ENCODE measurements at places on chromosomes 12 and 14.

GRCh38 chr12:101854747-101855146 lies 22.6 kb upstream of the DRAM1 start:
- DNase-seq, result no peak

DNA sequence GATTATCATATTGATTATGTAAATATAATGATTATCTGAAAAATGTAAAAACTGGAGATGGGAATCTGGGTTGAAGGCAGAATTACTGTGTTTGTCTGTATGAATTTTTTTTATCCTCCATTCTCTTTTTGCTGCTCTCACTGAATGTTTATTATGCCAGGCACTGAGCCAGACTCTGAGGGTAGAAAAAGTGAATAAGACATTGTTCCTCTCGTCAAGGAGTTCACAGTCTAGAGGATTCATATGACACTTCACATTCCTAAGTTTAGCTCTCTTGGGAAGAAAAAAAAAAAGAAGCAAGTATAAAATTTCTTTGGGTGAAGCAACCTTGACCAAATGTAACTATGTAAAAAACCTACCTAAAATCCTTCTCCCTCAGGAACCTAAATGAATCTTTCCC lies 120.9 kb upstream of the LMO3 start:
- no peak for DNase-seq

DNA sequence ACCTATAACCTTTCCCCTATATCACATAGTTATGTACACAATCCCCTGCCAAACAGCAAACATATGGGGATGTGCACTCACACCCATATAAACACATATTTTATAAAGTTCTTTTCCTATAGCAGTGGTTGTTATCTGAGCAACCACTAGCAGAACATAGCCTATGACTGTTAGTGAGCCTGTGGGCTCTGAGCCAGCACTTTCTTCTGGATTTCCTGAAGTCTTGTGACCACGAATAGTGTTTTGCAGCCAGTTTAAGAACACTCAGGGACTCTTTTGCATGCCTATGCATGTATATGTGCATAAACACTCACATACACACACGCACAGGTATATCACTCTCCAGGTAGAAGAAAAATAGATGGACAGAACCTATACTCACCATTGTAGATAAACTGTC lies 17.1 kb downstream of the TESPA1 start:
- no peak for DNase-seq

- DNase-seq, result no peak
These were observed 20.6 kb downstream of the PIK3C2G start for GRCh38 chr12:18281941-18282340.

DNA sequence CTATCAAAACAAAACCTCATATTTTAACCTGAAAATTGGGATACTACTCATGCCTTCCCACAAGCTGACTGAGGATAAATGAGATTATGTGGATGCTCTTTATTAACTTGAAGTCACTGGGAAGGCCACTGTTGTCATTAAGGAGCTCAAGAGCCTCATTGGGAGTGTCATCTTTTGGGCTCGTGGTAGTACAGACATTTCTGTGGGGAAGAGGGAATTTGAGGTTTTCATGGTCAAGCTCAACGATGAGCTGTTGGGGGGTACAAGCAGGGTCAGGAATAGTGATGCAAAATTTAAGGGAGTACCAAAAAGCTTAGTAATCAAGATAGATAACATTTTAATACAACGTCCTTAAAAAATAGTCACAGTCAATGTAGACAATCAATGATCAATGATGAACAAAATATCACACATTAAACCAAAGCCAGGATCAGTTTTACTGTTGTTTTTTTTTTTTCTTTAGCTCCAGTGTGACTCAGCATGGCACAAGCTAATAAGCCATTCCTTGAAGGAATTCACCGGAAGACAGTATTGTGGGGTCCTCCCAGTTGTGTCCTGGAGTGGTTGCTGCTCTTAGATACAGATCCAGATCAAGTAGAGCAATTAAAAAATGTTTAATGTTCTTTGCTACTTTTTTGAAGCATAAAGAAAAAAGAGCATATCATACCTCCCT lies 130.9 kb downstream of the C12orf75 start:
- DNase-seq, result no peak

DNA sequence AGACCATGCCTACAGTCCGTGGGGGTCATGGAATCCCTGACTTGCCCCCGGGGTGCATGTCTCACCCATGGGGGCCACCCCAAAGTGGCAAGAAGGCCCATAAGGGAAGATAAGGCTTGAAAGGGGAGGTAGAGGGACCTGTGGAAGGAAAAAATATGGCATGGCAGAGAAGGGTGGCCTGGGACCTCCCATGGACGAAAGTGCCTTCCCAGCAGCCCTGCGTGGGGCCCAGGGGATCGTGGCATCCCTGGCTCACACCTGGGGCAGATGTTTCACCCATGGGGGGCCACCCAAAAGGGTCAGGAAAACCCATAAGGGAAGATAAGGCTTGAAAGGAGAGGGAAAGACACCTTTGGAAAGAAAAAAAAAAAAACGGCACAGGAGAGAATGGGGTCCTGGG lies 264.6 kb downstream of the ALG10 start:
- DNase-seq, result no peak

GRCh38 chr12:14213542-14213941 lies 151.9 kb upstream of the ATF7IP start:
- no peak for DNase-seq

- no peak for DNase-seq
These were observed 81.5 kb downstream of the SLC24A4 start for GRCh38 chr14:92404421-92404820.

- DNase-seq, result no peak
These were observed 2.1 kb downstream of the CKAP4 start for GRCh38 chr12:106245767-106246166.

DNA sequence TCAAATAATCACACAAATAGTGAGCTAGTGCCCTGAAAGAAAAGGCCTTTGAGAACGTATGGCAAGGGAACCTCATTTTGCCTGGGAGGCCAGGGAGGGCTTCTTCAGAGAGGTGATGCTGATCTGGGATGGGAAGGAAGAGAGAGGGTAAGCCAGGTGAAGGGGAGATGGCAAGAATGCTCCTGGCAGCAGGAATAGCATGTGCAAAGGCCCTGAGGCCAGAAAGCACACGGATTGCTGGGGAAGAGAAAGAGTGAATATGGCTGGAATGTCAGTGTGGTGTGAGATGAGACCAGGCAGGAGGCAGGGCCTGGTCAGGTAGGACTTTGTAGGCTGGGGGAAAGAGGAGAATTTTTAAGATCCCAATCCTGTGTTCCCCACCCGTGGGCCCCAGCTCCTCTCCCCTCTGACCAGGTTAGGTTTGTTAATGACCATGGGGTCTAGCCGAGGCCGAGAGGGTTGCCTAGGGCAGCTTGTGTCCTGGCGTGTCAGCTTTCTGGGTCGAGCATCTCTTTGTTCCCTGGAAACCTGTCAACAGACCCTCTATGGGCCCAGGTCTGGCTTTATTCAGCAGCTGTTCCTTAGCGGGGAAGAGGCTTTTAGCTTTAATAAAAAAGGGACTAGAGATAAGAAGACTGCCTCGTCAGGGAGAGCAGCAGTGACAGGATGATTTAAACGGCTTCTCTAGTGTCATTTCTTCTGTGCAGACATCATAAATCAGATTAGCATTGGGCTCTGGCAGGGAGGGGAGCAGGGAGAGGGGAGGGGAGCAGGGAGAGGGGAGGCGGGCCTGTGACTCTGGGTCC lies 123.4 kb downstream of the ADCK1 start:
- DNase-seq, result no peak

GRCh38 chr14:89621791-89622638 lies 205.0 kb upstream of the FOXN3 start:
- no peak for DNase-seq

DNA sequence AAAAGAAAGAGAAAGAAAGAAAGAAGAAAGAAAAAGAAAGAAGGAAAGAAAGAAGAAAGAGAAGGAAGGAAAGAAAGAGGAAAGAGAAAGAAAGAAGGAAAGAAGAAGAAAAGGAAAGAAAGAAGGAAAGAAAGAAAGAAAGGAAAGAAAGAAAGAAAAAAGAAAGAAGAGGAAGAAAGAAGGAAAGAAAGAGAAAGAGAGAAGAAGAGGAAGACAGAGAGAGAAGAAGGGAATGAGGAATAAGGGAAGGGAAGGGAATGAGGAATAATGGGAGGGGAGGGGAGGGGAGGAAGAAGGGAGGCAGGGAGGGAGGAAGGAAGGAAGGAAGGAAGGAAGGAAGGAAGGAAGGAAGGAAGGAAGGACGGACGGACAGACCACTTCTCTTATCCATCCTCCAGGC lies 246.9 kb downstream of the ADAMTS20 start:
- no peak for DNase-seq

DNA sequence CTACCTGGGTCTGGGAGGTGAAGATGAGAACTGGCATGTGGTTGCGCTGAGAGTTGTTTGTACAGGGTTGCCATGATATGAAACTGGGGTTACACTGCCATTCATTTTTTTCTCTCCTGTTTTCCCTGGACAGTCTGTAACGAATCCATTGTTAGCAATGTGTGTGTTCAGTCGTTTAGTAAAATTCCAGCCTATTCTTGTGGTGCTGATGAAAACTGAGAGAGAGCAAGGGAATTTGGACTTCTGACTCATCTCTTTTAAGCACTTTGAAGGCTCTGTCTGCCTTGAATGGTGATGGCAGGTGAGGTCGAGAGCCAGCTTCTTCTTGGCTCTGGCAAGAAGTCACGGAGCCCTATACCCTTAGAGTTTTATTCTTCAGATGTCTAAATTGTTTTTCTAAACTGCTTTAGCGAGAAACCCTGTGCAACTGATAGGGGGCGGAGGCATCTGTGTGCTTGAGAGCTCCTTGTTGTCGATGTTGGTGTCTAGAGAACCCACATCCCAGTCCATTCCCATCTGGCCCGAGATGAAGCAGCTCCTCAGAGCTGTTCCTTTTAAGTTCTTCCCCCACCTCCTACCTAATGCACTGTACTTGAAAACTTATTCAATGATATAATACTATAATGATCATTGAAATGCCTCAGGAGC lies 204.4 kb downstream of the TMX1 start:
- no peak for DNase-seq

DNA sequence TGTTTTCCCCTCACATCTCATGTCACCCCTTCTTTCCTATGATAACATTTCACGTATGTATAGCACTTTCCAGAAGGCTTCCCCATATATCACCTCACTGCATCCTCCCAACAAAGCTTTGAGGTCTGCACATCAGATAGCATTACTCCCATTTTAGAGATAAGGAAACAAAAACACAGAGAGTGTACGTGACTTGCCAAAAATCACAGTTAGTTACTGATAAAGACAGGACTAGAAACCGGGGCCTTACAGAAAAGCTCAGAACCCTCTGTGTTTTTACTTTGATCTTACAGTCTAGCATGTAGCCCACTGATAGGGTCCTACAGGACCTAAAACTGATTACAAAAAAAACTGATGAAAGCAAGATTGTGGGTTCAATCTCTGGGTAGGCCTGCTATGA lies 202.9 kb upstream of the CDKN3 start:
- no peak for DNase-seq

GRCh38 chr12:122045262-122045661 lies 23.6 kb downstream of the BCL7A start:
- no peak for DNase-seq

DNA sequence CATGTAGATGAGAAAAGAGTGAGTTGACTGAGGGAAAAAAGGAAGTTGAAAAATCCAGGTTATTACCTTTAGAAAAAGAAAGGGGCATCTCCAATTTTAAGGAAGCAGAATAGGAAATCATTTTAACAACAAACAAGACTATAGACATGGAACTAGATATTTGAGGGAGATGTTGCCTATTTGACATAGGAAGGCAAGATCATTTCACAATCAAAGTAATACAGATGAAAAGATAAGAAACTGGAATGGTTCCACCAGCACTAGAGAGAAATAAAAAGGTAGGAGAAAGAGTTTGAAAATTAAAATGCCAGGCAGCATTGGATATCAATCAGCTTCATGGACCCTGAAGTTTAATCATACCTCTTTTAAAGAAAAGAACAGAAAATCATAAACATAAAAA lies 881.0 kb upstream of the MGAT4C start:
- no peak for DNase-seq

DNA sequence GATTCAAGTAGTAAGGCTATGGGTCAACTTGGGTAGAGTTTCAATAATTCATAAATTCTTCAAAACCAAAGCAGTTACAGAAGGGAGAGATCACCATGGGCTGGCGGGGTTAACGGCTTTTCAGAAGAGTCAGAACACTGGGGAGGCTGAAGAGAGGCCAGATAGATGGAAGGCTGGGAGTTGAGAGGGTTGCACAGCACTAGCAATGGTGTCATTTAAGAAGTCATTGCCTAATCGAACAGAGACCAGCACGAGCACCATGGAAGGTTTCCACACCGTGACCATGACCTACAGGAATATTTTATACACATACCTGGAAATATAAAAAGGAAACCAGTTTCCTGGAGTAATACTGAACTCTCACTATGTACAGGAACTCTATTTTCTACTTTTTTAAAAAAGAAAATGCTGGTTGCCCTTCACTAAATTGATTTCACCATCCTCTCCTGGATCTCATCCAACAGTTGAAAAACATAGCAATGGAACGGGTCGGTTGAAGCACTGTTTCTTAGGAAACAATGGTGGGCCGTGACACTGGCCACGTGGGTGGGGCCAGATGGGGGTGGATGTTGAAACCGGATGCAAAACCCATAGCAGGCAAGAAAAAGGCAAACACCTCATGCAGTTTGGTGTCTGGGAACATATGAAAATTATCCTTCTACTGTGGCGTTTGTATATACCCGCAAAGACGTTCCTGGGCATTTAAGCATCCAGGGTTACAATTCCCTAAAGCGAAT lies 38.0 kb upstream of the RIN3 start:
- no peak for DNase-seq
